RWPE2 (cell line): ENCODE measurements at places on chromosomes 5 and 9.

- DNase-seq: no peak
Observed at GRCh38 chr9:28699632-28700031, 1126.4 kb upstream of the C9orf72 start.

- DNase-seq: peak; percentile 49
Observed at GRCh38 chr5:179237770-179238627, 107.3 kb downstream of the ADAMTS2 start.

GRCh38 chr9:18437315-18438201 is 36.4 kb upstream of the ADAMTSL1 start:
- no peak for DNase-seq

DNA sequence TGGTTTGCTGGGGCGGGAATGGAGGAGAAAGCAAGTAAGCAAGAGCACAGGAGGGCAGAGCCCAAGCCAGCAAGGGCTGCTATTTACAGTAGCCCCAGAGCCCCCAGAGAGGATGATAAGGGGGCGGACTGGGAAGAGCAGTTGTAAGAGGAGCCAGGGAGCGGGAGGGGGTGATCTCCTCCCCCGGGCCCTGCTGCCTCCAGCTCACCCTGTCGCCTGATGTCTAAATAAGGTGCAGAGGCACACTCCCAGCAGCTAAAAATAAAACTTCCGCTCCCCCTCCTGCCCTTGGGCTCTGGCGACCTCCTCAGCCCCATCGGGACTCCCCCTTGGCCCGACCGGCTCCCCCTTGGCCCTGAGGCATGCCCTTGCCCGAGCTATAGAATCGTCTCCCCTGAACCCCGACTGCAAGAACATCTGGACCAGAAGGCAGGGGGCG is 14.4 kb upstream of the CCDC69 start:
- no peak for DNase-seq

- DNase-seq: no peak
Observed at GRCh38 chr9:109101810-109102209, 17.9 kb downstream of the TMEM245 start.

DNA sequence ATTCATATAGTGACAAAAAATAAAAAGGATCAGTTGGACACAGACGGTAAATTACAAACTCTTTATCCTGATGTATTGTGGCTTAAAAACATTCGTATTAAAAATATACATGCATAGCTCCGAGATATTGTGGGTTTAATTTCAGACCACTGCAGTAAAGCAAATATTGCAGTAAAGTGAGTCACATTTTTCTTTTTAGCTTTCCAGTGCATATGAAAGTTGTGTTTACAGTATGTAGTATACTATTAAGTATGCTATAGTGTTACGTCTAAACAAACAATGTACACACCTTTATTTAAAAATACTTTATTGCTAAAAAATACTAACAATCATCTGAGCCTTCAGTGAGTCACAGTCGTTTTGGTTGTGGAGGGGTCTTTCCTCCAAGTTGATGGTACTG is 551.8 kb downstream of the CETN3 start:
- DNase-seq: no peak

DNA sequence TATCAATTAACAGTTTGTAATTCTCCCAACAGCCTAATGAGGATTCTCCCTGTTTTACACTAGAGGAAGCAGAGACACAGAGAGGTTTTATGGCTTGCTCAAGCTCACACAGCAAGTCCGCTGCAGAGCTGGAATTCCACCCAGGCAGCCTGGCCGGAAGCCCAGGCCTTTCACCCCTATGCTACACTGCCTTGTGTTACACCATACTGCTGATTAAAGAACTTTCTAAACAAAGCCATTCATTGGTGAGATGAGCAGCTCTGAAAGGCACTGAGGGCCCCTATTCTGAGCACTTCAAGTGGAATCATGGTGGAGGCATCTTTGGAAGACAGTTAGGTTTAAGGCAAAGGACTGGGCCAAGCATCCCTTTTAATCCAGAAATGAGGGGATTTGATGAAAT is 14.7 kb upstream of the LARP1 start:
- DNase-seq: no peak

GRCh38 chr9:109002141-109002540 is 11.2 kb downstream of the CTNNAL1 start:
- no peak for DNase-seq
